ENCODE measurements at places on chromosomes 13 and 19. TPM values are rescaled to one million over a fixed set of nuclear protein-coding genes. Genes with fewer than 3 reads are reported as not detected.

DNA sequence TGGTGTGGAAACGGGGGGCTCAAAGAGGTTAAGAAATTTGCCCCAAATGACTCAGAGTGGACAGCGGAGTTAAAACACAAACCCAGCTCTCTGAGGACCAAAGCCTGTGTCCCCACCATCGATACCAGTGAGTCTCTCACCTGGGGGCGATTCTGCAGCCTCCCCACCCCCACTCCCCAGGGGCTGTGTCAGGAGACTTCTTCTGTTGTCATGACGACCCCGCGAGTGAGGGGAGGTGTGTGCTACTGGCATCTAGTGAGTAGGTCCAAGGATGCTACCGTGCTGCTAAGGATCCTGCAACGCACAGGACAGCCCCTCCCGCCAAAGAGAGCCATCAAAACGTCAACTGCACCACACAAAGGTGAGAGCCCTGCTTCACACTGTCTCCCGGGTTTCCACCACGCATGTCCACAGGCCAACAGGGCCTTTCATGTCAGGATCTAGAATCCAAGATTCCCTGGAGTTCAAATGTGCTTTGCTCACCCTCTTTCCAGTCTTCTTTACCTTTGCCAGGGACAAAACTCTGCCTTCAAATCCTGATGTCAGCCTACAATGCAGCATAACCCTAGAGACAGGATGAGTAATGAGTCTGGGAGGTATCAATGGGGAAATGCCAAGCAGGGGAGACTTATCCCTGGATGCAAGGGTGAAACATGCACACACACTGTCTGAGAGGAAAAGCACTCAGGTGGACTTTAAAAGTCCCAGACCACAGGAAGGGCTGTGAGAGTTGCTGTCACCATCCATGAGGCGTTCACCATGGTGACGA is 3.9 kb downstream of the RANBP3 start:
- DNase-seq: no peak

RDH8 gene
- not detected for polyA plus RNA-seq

ZNF558 gene
- 48.2 TPM for polyA plus RNA-seq

- no peak for DNase-seq
Measured at GRCh38 chr19:13282486-13283065, 132.4 kb downstream of the IER2 start.

DNA sequence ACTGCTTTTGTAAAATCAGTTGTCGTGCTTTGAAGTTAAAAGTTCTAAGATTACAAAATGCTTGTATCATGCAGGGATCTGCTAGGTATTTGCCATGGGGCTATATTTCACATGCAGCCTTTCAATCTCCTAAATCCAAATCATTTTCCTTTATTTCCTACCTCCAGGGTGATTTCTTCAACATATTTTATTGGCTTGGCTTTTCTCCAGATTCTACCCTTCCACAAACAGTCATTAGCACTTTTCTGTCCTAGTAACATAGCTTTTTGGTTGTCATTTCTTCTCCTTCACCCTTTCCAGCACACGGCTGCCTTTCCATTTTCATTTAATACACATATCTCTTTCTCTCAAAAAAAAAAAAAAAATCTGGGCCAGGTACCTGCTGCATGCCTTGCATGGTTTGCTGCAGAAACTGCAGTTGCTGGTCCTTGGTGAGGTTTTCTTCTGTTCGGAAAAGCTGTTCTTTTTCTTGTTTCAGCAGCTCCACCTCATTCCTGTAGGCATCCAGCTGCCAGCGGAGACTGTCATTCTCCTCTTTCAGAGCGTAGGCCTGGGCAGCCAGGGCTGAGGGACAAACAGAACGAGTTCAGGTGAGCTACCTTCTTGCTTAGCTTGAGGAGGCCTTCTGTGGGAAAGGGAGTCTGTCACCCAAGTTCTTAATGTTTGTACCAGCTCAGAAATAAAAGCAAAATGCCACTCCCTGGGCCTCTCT is 274.7 kb downstream of the DNAJC15 start:
- no peak for DNase-seq

- no peak for DNase-seq
Measured at GRCh38 chr19:18057557-18057956, 29.2 kb downstream of the IL12RB1 start.

EXOC3L2 gene
- 2.8 TPM for polyA plus RNA-seq

- no peak for DNase-seq
Measured at GRCh38 chr13:24213932-24214331, 53.4 kb downstream of the SPATA13 start.

DNA sequence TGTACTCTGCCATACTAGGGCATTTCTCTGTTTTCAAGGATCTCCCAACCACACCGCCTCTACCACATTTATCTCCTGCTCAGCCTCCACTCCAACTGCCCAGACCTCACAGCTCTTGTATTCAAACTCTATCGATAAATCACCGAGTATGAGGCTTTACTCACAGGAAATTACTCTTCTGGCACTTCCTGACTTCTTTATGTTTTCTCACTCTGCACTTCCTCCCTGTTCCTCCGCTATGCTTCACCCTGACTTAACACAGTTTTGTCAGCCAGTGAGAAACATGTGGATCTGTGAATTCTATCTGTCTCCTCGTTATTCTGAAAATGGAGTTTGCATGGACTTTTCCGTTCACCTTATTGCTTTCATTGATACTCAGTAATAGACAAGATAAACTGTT is 2.6 kb upstream of the CARD8 start:
- no peak for DNase-seq

SBK2 gene
- not detected for polyA plus RNA-seq

Measured in right lung (tissue), 10 donors.